SK-N-SH (cell line): ENCODE measurements at places on chromosomes 16 and 17. TPM values are rescaled to one million over a fixed set of nuclear protein-coding genes. Genes with fewer than 3 reads are reported as not detected.
A peak's percentile ranks its signal among the peaks of the same experiment; 100 is the strongest.

The PRR11 gene
- polyA plus RNA-seq, result 25.8 and 28.4 TPM in 2 replicates

GRCh38 chr17:58840820-58841612 is 85.4 kb downstream of the PPM1E start:
- DNase-seq, result no peak

The HOXB4 gene
- 0.03 TPM in 2 replicates for polyA plus RNA-seq

The CCR7 gene
- not detected in 2 replicates for polyA plus RNA-seq

DNA sequence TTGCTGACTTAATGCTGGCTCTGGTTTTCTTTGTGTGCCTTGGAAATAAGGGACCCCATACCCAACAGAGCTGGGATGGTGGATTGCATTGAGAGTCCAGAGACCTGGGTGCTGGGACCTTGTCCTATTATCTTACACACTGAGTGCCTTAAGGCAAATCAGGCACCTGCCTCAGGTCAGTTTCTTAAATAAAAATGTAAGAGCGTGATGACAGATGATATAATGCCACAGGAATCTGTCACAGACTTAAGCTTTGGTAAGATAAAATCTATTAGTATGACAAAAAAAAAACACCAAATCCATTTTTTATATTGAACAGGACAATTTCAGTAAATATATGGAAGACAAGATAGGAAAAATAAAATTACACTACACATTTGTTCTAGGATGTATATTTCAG is 1.6 kb downstream of the MT1A start:
- no peak for DNase-seq

GRCh38 chr17:77295241-77295853 is 154.6 kb downstream of the SEC14L1 start:
- DNase-seq, result no peak

- peak; percentile 31 for DNase-seq
These were observed 13.9 kb downstream of the GRB7 start for GRCh38 chr17:39751637-39752036.
